ENCODE measurements at places on chromosomes 1 and 21. TPM values are rescaled to one million over a fixed set of nuclear protein-coding genes. Genes with fewer than 3 reads are reported as not detected.

VWA1 gene
- 37.1 TPM for total RNA-seq

NUDT4B gene
- 35.4 TPM for total RNA-seq

DIPK1A gene
- total RNA-seq, result 3.1 TPM

ACAP3 gene
- 55.7 TPM for total RNA-seq

SLC16A1 gene
- total RNA-seq, result 352 TPM

KRTAP21-2 gene
- total RNA-seq, result not detected

CELA2B gene
- not detected for total RNA-seq

VSIG8 gene
- total RNA-seq, result not detected

HIVEP3 gene
- total RNA-seq, result 1.8 TPM

All from H7 (cell line).